ENCODE measurements at places on chromosomes 6 and 20.

DNA sequence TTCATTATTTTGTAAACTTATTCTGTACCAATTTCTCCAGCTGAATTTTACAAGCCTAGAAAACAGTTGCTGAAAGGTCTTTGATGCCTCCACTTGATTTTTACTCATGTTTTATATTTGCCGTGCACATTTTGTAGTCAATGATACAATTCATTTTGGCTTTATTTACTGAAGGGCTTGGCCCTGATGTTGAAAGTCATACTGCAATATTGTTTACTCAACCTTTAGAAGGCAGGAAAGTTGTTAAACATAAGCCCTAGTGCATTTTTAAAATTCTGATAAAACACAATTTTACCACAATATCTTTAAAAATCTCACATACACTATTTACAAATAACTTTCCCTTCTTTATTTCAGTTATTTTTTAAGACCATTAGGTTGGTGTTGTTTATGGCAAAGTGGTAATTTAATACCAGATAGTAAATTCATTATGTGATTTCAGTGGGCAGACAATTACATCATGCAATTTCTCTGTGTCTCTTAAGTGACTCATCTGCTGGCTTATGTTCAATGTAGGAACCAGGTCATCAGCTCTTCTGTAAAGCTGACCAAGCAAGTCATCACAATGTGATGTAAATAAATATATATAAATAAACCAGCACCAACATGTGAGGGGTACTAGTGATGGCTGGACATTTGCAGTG lies 121.1 kb upstream of the SLC35B3 start:
- DNase-seq: no peak

DNA sequence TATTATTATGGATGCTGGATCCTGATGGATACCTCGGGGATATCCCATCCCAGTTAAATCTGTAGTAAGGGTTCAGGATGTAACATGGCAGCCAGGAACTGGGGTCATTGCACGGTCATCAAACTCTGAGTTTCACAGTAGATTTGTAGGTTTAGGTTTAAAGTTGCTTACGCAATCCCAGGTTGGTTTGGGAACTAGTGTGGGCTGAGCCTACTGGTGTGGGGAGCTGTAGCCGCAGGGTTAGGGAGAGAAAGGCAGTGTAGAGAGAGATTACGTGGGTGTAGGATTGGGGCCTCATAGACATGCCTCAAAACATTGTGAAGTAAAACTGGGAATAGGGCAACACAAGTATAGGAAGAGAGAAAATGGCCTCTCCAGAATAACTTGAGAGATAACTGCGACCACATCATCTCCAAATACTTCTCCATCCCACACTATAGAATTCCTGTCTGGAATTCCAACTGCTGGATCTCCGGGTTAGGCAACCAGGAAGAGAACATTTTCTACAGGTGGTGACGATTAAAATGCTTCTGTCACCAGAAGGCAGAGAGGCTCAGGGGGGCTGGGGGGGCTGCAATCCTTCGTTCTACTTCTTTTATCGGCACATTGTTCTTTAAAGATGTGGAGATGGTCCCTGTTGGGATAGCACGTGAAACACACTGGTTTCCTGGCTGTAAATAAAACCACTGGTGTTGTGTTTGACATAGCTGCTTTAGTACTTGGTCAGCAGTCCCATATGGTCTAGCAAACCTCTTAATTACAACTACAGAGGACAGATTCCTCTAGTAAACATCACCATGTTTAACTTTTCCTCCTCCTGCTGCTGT lies 44.9 kb upstream of the TMEM170B start:
- DNase-seq: no peak

DNA sequence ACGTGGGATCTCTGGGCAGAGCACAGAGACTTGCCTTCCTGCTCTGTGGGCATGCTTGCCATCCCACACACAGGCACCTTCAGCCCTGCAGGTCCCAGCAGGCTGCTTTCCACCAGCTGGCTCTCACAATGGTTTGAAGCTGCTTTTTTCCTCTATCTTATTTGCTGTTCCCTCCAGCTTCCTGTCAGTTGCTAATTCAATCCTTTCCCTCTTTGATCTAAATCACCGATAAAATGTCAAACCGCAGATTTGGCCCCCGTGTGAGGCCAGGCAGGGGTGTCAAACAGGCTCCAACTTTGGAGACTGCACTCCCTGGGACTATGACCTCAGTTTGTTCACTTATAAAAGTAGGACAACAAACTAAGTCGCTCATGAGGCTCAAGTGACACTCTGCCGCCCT lies 40.6 kb upstream of the PCMTD2 start:
- DNase-seq: no peak

DNA sequence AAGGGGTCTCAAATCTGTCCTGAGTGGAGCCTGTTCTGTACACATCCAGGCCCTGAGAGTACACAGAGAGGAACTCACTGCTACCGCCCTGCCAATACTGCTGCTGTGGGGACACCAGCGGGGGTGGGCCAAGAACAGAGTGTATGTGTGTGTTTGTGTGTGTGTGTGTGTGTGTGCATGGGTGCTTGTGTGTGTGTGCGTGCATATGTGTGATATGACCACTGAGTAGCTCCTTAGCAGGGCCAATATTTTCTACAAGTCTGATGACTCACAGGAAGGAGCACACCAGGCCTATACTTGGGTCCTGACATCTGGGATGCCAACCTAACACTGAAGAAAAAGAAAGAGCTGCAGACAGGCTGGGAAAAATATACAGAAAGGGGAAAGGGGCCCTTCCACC lies 1.4 kb downstream of the RAET1E start:
- no peak for DNase-seq

DNA sequence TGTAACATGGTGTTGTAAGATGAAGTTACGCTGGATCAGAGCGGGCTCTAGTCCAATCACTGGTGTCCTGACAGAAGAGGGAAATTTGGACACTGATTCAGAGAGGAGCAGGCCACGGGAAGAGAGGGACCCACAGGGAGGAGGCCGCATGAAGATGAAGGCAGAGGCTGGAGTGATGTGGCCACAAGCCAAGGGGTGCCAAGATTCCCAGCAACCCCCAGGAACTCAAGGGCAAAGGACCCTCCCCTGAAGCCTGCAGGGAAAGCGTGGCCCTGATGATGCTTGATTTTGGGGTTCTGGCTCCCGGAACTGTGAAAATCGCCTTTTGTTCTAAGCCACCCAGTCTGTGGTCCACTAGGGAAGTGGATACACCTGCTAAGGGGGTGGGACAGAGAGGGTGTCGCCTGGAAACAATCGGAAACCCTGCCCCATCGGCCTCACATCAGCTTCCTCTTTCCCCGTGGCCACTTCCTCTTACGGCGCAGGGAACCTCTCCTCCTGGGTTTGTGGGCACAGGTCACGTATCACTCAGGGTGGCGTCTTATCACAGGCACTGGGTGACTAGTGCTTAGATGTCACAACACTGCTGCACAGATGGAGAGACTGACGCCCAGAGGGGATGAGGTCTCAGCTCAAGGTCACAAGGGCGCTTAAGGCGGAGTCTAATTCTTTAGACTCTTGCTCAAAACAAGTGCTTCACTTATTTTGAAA lies 58.0 kb downstream of the SULF2 start:
- peak; percentile 82 for DNase-seq

DNA sequence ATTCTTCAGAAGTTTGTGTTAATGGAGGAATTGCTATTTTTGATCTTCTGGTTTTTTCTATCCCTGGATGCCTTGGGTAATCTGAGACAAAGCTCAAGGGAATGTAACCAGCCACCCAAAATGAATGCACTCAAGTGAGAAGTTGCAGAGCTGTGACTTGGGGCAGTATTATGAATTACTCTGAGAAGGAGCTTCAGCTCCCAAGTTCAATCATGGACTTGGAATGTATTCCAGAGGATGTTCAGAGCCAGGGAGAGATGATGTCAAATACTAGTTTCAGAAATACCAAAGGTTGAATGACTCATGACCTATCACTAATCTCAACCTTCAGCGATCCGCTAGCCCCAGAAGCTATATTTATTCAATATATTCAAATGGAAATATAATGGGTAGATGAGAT lies 375.2 kb upstream of the PLCB4 start:
- no peak for DNase-seq

- no peak for DNase-seq
Observed at GRCh38 chr20:50921803-50922501, 9.3 kb downstream of the ADNP start.

- DNase-seq: no peak
Observed at GRCh38 chr6:80523531-80523997, 417.1 kb downstream of the BCKDHB start.

DNA sequence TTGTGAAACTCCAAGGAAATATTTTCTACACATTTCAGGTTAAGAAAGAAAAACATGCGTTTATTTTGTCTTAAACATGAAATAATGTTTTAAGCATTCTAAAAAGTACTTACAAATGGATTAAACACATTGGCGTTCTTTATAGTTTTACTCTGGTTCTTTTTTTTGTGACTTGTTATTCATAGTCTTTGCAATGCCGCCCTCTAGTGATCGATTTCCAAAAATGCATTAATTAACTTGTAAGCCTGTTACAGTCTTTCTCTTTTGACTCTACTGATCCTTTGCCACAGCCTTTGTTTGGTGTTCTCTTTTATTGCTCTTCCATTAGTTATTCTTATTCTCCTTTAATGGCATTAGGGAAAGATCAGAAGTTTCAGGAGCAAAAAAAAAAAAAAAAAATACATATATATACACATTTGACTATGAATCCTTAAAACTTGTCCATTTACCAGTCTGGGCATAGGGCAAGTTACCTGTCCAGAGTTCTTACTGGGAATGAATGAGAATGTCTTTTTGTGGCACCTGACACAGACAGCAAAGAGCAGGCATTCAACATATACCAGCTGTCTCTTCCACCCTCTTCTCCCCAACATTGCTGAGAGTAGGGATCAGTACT lies 59.9 kb downstream of the MACROD2 start:
- DNase-seq: peak; percentile 9

DNA sequence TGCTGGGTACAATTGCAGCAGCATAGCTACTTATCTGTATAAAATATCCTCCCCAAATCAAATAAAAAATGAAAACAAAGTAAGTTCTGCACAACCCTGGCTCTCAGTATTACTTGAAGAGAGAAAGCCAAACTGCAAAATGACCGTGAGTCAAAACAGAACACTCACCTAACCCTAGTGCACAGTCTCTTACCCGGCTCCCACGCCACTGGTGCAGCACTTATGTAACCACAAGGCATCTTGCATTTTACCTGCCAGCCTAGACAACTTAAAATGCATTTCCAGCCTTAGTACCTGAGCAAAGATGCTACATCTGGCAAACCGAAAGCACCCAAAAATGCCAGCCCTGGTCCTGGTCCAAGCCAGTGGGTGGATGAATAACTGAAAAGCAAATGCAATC lies 12.4 kb upstream of the SIRPB1 start:
- DNase-seq: no peak

- DNase-seq: no peak
Observed at GRCh38 chr6:16402581-16402900, 164.2 kb downstream of the GMPR start.

- no peak for DNase-seq
Observed at GRCh38 chr20:38680500-38681306, 43.6 kb upstream of the SLC32A1 start.

GRCh38 chr6:40672087-40672486 lies 84.9 kb upstream of the LRFN2 start:
- DNase-seq: no peak

GRCh38 chr20:9889270-9889981 lies 50.5 kb upstream of the PAK5 start:
- no peak for DNase-seq

GRCh38 chr6:69246983-69247382 lies 549.8 kb downstream of the LMBRD1 start:
- no peak for DNase-seq

DNA sequence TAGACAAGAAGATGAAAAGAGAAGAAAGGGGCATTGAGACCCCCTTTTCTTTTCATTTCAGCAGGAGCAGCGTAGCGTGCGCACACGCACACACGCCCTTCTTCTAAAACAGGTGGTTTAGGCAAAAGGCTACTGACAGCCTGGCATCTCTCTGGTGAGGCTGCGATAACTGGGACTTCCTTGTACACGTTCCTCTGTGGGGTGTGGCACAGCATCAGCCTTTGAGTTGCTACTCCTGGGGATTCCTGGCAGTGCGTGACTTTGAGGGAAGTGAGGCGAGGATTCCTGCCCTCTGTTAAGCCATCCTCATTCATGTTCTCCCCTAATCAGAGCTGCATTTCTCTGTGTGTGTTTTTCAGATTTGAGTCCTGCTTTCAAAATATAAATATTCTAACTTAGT lies 94.7 kb downstream of the TMEM170B start:
- no peak for DNase-seq

GRCh38 chr6:6091608-6092002 lies 84.9 kb upstream of the NRN1 start:
- DNase-seq: no peak

DNA sequence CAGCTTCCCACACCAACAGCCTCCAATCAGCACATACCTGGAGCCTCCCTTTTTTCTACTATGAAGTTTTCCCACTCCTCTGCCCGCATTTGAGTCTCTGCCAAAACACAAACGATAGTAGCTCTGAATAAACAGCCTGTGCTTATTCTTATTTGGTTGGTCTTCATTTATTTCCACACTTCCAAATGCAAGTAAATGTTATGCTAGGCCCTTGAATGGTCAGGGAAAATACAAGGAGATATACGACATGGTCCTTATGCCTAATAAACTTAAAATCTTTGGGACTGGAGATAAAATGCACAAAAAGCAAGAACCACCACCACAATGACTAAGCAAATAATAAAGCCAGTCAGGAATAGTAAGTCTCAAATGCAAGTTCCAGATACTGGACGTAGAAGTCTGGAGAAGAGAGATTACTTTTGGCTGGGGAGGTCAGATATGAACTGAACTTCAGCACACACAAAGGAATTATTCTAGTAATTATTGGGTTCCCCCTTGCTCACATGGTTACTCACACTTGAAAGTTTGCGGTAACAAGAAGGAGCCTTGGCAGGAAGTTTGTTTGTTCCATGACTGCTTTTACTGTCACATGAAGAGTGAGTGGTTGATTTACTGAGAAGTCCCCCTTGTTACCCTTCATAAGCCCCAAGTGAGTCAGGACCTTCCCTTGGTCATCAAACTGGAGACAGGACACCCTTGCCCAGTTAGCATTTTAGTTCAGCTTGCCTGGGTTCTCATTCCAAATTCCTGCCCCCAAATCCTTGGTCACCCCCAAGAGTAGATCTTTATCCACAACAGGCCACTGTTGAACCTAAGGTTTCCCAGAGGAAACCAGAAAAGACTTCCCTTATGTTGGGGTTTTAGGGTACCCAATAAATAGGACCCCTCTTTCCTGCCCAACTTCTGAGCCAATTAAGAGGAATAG lies 511.2 kb upstream of the JARID2 start:
- DNase-seq: no peak

DNA sequence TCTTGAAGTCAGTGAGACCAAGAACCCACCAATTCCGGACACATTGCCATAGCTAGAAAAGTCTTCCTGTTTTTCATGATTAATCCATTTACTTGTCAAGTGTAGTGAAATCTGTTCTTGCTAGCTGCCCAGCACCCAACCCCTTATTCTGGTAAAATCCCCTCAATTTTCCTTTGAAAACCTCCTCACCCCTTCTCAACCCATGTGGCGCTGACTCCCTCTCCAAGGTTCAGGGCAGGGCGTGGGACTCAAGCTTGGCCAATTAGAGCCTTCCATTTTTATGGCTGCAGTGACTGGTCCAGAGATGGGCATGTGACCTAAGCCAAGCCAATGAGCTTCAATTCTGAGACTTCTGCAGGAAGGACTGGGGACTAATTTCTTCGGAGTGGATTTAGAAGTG lies 9.8 kb upstream of the ZBP1 start:
- no peak for DNase-seq
